ENCODE measurements at places on chromosomes 1 and 21.

GRCh38 chr1:10429868-10430215 lies 391 bp upstream of the CENPS start:
- DNase-seq, result no peak

- no peak for DNase-seq
Measured at GRCh38 chr1:205477759-205478247, 22.0 kb upstream of the BLACAT1 start.

DNA sequence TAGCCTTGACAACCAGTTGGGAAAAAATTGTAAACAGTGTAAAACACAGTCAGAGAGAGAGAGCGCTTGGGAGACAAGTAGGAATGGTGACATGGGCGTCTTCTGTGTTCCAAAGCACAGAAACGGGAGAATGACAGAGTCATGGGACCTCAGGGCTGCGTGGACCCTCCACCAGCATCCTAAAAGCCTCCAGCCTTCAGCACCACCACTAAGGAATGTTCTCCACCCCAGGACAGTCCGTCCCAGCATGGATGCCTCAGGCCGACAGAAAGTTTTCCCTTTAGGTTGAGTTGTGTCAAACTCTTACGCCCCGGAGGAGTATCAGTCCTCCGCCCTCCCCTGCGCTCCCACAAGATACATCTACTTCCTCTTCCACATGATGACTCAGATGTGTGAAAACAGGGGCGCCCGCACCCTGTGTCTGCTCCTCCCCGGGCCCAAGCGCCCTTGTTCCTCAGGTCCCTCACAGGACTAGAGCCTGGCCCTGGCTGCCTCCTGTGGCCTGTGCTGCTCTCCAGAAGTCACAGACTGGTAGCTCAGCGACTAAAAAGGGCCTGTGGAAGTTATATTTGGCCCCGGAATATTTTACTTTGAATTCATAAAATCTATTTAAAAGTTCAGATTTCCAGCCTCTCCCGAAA lies 63.9 kb upstream of the EFHD2 start:
- peak; percentile 51 for DNase-seq

DNA sequence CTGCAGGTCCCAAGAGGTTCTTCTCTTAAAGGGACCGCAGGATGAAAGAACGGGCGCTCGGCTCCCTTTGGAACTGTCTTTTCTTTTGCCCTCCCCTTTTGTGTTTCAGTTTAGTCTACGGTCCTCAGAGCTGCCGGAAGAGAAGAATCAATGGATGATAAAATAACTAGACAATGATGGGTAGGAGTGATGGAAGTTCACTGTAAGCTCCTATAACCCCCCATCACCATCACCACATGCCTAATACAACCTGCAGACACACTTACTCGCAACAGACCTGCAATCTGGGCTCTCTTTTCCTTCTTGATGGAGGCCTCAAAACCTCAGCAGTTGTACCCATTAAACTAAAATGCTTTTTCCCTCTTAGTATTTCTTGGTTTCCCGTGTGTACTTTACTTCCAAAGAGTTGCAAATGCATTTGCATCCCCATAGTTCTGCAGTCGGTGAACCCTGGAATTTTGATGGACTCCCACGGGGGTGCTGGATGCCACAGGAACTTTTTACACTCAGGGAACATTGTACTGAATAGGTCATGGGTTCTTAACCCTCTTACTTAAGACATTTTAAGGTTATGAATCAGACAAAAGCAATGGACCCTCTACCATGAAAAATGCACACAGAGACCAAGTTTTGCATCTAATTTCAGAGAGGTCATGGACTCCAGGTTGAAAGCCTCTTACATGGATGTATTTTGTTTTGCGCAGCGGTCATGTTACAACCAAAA lies 633 bp upstream of the RFX5 start:
- DNase-seq, result no peak

DNA sequence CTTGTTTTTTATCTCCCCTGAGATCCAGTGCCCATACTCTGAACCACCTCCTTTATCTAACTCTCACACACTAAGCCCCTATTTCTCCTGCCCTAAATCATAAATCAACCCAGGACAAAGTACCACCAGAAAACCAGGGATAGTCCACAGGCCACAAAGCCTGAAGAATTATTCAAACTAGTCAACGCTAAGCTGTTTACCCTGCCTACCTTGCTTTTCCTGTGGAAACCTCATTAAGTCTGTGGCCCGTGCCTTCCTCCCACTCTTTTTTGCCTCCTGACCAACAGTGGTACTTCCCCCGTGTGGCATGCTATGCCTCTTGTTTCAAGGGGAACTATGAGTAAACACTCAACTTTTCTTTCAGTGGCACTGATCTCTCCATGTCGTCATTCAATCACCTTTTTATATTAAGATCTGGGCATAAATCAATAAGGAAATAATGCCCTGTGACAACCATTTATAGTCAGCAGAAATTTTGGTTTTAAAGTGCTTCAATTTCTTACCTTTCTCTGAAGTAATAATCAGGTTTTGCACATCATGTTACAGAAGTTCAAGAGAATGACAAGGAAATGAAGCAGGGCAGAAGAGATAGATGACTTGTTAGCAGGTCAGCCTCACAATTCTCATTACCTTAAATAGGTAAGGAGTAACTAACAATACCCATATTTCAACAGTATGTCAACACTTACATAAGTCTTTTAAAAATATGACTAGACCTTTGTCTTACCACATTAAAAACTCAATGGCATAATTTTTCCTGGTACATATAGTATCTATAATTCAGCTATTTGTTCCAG lies 32.1 kb downstream of the EYA3 start:
- DNase-seq, result peak; percentile 47

- no peak for DNase-seq
Measured at GRCh38 chr1:228341814-228342626, 64.6 kb downstream of the TRIM11 start.

All from activated T-helper 9 cell treated with anti-CD3 and anti-CD28 coated beads, Interleukin-2, amount 50 U/mL, for 16 hours (primary cell).